Osteocyte (in vitro differentiated cells): ENCODE measurements at places on chromosomes 4 and X. TPM values are rescaled to one million over a fixed set of nuclear protein-coding genes. Genes with fewer than 3 reads are reported as not detected.
A peak's percentile ranks its signal among the peaks of the same experiment; 100 is the strongest.

- DNase-seq = no peak
- H3K4me3 ChIP-seq = no peak overlapping the region
- no peaks in the 10 kb centered on the region for H3K4me1 ChIP-seq
- H3K27me3 ChIP-seq = no peaks in the 10 kb centered on the region
Observed at GRCh38 chr4:156677656-156678055, 293.9 kb downstream of the PDGFC start.

DNA sequence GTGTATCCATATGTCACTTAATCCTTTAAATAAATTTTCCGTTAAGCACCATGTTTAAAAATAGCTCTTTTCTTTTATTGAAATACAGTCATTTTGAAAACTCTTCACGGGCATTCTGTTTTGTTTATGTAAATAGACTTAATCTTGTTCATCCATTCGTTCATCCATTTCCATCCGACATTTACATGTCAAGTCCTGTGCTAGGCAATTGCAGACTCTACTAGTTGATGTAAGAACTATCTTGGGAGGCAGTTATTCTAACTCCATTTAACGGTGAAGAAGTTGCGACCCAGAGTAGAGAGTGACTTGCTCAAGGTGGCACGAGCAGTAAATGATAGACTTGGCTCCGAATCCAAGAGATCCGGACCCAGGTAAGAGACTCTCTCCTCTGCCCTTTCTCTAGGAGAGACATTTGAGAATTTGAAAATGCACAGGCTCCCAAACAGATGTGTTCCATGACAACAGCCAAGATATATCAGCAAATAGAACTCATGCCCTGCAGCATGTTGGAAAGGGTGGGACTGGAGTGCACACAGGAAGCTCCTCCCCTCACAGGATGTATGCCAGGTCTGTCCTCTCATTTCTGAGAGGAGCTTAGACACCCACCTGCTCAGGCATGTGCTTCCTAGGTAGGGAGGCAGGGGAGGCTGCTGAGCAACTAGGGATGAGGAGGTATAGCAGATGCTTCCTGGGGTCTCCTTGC is 64.5 kb downstream of the DRD5 start:
- no peak for DNase-seq
- no peak overlapping the region for H3K4me3 ChIP-seq
- no peaks in the 10 kb centered on the region for H3K36me3 ChIP-seq
- no peak overlapping the region for H3K27ac ChIP-seq
- H3K27me3 ChIP-seq = no peaks in the 10 kb centered on the region

DNA sequence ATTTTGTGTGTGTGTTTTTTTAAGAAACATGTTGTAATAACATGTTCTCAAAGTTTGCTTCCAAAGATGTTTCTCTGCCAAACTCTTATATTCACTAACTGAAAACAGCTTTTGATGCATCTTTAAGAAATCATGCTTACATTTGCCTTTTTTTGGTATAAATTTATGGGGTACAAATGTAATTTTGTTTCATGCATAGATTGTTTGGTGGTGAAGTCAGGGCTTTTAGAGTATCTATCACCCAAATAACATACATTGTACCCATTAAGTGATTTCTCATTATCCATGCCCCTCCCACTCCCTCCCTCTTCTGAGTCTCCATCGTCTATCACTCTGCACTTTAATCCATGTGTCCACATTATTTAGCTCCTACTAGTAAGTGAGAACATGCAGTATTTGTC is 30.8 kb downstream of the SPINK2 start:
- no peaks in the 10 kb centered on the region for H3K36me3 ChIP-seq
- no peak for DNase-seq
- no peak overlapping the region for H3K27ac ChIP-seq
- peaks cover 18% of the 10 kb centered on the region for H3K27me3 ChIP-seq
- H3K4me1 ChIP-seq = no peaks in the 10 kb centered on the region

GRCh38 chr4:136651278-136651667 is 881.0 kb downstream of the PCDH18 start:
- H3K27ac ChIP-seq = no peak overlapping the region
- H3K4me1 ChIP-seq = peaks cover 9% of the 10 kb centered on the region
- H3K4me3 ChIP-seq = no peak overlapping the region
- no peaks in the 10 kb centered on the region for H3K36me3 ChIP-seq

HSD17B11 gene
- 21.8 and 23.8 TPM in 2 replicates for total RNA-seq

DNA sequence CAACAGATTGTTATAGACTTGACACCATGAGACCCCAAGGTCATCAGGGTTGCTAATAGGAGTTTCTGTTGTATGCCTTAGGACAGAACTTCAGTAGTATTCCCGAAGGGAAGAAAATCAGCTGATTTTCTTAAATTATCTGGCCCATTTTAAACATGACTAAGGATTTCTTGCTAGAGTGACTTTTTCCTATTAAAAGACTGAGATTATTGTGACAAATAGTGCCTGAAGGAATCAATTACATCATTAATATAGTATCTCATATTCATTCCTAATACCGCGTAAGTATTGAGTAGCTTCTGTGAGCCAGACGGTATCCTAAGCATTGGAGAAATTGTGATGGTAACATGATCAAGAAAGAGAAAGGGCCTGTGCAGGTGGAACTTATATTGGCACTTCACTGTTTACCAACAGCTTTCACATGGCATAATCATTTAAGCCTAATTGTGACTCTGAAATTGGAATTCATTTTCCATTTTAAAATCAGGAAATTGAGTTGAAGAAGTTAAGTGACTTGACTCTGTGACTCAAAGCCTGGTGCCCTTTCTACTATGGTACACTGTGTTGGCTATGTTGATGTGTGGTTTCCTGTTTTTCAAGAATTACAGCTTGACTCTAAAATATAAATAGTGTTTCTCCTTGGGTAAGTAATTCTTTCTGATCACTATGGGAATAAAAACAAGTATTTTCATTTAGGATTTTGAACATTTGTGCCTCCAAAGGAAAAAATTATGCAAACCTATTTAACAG is 4.1 kb downstream of the AFF1 start:
- H3K4me3 ChIP-seq = no peak overlapping the region
- no peaks in the 10 kb centered on the region for H3K36me3 ChIP-seq
- DNase-seq = no peak
- H3K4me1 ChIP-seq = peaks cover 28% of the 10 kb centered on the region
- no peak overlapping the region for H3K27ac ChIP-seq
- no peaks in the 10 kb centered on the region for H3K27me3 ChIP-seq

DNA sequence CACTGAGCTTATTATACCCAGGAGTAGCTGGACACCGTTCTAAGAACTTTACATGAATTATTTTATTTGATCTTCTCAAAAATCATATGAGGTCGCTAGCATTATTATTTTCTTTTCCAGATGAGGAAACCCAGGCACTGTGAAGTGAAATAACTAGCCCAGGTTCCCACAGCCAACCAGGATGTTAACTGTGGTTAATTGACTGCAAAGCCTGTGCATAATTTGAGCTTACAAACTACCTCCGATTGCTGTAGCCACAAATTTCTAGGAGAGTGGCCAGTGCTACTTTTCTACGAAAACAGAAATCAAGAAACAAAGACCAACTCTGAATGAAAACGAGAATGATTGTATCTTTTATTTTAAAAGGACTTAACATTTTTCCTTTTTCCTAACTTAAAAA is 27.2 kb downstream of the SPRY1 start:
- no peak for DNase-seq
- H3K27ac ChIP-seq = no peak overlapping the region
- H3K36me3 ChIP-seq = peaks cover 4% of the 10 kb centered on the region
- peaks cover 9% of the 10 kb centered on the region for H3K27me3 ChIP-seq
- no peak overlapping the region for H3K4me3 ChIP-seq

- no peak overlapping the region for H3K27ac ChIP-seq
- H3K4me1 ChIP-seq = peaks cover 25% of the 10 kb centered on the region
- no peaks in the 10 kb centered on the region for H3K27me3 ChIP-seq
Observed at GRCh38 chr4:110487873-110488272, 11.9 kb downstream of the ENPEP start.

GRCh38 chr4:38069271-38069760 is 109.1 kb downstream of the PTTG2 start:
- DNase-seq = no peak
- H3K27me3 ChIP-seq = no peaks in the 10 kb centered on the region
- H3K36me3 ChIP-seq = peaks cover 2% of the 10 kb centered on the region
- H3K27ac ChIP-seq = no peak overlapping the region

- DNase-seq = no peak
- H3K27ac ChIP-seq = no peak overlapping the region
- no peak overlapping the region for H3K4me3 ChIP-seq
- peaks cover 29% of the 10 kb centered on the region for H3K4me1 ChIP-seq
- no peaks in the 10 kb centered on the region for H3K36me3 ChIP-seq
Observed at GRCh38 chrX:48490661-48491060, 14.7 kb downstream of the FTSJ1 start.

- no peak overlapping the region for H3K27ac ChIP-seq
- H3K4me3 ChIP-seq = no peak overlapping the region
- DNase-seq = no peak
- H3K4me1 ChIP-seq = peaks cover 21% of the 10 kb centered on the region
- H3K27me3 ChIP-seq = no peaks in the 10 kb centered on the region
Observed at GRCh38 chr4:119302073-119302832, 19.7 kb downstream of the FABP2 start.

- H3K27ac ChIP-seq = no peak overlapping the region
- no peak overlapping the region for H3K4me3 ChIP-seq
- no peaks in the 10 kb centered on the region for H3K36me3 ChIP-seq
- H3K27me3 ChIP-seq = no peaks in the 10 kb centered on the region
- DNase-seq = no peak
Observed at GRCh38 chrX:106707771-106708454, 18.6 kb upstream of the RNF128 start.

KLHL2 gene
- total RNA-seq = 19.1 and 20.5 TPM in 2 replicates

GRCh38 chr4:60432911-60433310 is 767.2 kb upstream of the ADGRL3 start:
- DNase-seq = no peak
- no peak overlapping the region for H3K27ac ChIP-seq
- H3K4me1 ChIP-seq = peaks cover 17% of the 10 kb centered on the region
- H3K36me3 ChIP-seq = no peaks in the 10 kb centered on the region
- no peaks in the 10 kb centered on the region for H3K27me3 ChIP-seq

DNA sequence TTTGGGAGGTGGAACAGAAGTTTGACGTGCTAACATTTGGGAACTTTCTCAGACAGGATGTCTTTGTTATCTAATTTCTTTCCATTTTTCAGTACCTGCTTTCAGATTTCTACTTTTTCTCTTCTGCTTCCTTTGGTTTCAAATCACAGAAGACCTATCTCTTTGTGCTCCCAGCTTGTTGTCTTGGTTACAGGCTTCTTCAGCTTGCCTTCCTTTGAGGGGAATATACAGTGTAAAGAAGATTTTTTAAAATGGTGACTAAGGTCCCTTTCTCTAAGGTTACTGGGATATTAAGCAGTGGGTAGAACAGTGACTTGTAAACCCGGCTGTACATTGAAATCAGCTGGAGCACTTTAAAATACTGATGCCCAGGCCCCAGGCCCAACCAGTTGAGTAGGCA is 48.0 kb downstream of the TMEM164 start:
- no peak overlapping the region for H3K4me3 ChIP-seq
- peaks cover 2% of the 10 kb centered on the region for H3K4me1 ChIP-seq
- peaks cover 5% of the 10 kb centered on the region for H3K36me3 ChIP-seq

DNA sequence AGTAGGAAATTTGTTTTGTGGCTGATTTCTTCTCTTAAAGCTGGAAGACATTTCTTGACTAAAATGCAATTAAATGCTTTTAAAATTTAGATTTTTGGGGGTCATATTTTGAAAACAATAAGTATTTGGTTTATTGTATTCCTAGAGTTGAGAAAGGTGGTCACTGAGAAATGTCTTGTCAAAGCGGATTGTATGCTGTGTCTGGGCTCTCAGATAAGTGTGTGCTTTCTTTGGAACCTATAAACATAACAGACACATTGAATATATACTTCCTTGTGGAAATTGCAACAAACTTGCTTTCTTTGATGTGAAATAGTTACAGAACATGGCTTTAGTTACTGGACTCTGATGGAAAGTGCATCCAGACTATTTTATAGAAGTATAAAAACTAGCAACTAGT is 75.4 kb downstream of the AFF1 start:
- no peak overlapping the region for H3K27ac ChIP-seq
- no peaks in the 10 kb centered on the region for H3K36me3 ChIP-seq
- no peaks in the 10 kb centered on the region for H3K27me3 ChIP-seq
- H3K4me3 ChIP-seq = no peak overlapping the region
- no peak for DNase-seq

DNA sequence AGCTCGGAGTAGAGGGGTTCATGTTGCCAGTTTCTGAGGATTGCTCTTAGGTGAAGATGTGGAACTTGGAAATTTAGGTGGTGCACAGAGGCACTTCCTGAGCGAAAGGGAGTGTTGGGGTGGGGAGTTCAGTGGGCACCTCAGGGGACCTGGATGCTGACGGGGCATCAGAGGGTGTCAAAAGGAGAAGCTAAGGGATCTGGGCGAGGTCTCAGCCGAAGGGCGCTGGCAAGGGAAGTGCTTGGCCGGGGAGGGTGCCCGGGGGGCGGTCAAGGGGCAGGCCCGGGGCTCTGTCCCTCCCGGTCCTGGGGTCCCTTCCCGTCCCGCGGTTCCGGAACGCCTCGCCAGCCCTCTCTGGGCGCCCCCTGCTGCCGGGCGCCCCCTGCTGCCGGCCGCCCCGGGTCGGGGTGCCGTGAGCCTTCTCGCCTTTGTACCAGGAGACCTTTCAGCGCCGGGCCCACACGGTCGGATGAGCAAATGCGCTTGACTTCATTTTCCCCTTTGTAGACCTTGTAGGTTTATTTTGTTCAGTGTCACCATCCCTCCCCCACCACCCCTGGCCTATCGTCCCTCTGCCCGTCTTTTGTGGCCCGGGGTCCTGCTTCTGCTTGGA is 3.0 kb upstream of the PHOX2B start:
- peaks cover 1% of the 10 kb centered on the region for H3K4me1 ChIP-seq
- H3K36me3 ChIP-seq = no peaks in the 10 kb centered on the region
- no peak overlapping the region for H3K4me3 ChIP-seq
- H3K27ac ChIP-seq = no peak overlapping the region

DNA sequence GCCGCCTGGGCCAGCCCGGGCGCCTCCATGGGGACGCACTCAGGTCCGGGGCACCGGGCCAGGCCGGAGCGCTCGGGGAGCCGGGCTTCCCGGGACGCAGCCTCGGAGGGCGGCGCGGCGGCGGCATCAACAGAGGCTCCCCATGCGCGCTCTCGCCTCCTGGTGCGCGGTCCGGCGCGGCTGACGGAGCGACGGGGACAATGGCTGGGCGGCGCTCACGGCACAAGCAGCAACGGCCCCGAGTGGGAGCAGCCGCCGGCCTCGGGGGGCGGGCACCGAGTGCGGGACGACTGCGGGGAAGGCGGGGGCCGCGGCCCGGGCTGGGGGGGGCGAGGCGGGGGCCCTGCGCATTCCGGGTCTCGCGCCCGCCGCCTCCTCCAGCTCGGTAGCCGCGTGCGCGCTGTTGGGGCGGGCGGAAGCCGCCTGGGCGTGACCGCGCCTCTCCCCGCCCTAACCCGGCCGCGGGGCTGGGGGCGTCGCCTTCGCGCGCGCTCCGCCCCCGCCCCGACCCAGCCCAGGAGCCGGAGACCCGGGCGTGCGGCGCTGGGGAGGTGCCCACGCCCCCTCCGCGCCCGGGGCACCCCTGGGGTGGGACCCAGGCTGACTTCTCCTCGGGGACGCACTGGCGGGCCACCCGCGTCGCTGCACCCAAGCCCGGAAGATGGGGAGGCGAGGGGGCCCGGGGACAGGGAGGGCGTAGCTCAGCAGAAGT is at the start of gene PRKX:
PRKX (minus strand) TSS at position 425 of the 712 bp plus-strand sequence; CDS start at position 29, 396 bp downstream.
- peaks cover 21% of the 10 kb centered on the region for H3K4me1 ChIP-seq
- no peaks in the 10 kb centered on the region for H3K27me3 ChIP-seq
- H3K36me3 ChIP-seq = no peaks in the 10 kb centered on the region
- DNase-seq = peak; percentile 86
- peak within 1 kb of the TSS; percentile 88 for H3K4me3 ChIP-seq
